ENCODE measurements at places on chromosomes 2 and 18.

GRCh38 chr2:132747046-132747445, 77.0 kb upstream of the LYPD1 start:
- no peak for DNase-seq

- DNase-seq = no peak
Measured at GRCh38 chr2:18396329-18397010, 164.0 kb downstream of the RDH14 start.

DNA sequence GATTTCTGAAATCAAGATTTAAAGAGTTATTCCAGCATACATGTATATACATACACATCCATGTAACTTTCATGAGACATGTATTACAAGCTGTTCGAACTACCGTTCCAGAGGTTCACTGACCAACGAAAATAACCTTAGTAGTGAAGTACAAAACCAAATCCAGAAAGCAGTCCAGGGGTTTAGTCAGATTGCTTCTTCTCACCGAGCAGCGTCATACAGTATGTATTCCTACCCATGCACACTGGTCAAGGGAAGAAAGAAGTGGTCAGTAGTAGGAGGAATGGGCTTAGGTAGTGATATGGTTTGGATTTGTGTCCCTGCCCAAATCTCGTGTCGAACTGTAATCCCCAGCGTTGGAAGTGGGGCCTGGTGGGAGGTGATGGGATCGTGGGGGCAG, 45.3 kb downstream of the E2F6 start:
- no peak for DNase-seq

GRCh38 chr2:9993488-9994165, 42.1 kb downstream of the GRHL1 start:
- no peak for DNase-seq

DNA sequence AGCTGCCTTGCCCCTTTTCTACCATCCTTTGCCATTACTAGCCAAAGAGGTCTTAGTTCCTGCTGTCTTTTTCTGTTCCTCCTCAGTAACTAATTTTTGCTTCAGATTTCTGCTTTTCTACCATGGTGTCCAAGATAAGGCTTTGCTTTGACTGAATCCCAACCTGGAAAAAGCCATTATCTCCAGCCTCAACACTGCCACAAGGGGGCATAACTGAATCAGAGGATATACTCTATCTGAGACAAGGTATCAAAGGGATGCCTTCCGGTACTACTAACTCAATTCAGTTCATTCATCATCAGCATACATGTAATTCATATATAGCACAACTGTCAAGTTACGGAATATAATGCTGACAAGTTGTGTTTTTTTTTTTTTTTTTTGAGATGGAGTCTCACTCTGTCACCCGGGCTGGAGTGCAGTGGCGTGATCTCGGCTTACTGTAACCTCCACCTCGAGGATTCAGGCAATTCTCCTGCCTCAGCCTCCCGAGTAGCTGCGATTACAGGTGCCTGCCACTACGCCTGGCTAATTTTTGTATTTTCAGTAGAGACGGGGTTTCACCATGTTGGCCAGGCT, 11.4 kb downstream of the OSGEPL1 start:
- peak; percentile 31 for DNase-seq

DNA sequence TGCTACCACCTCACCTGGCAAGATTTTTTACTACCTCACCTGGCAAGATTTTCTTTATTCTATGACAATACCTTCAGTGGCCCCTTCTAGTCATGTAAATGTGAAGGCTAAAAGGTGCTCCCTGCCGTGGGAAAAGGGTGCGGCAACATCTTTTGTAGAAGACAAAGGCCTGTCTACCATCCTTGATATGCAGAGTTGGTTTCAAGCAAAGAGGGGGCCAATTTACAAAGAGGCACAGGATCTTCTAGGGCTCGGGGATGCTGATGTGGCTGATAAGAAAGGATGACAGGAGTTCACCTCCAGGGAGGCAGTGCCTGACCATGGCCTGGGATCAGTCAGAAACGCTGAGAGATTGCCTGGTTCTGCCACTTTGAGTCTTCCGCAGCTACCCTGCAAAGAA, 165.4 kb upstream of the SLC1A4 start:
- DNase-seq = no peak

- no peak for DNase-seq
Measured at GRCh38 chr2:241064008-241064801, 37.9 kb downstream of the MTERF4 start.

GRCh38 chr2:238913931-238914647, 66.2 kb downstream of the TWIST2 start:
- no peak for DNase-seq

GRCh38 chr2:178263159-178263860, 69.0 kb downstream of the OSBPL6 start:
- DNase-seq = no peak

- DNase-seq = no peak
Measured at GRCh38 chr2:100391735-100392515, 25.5 kb downstream of the CHST10 start.

DNA sequence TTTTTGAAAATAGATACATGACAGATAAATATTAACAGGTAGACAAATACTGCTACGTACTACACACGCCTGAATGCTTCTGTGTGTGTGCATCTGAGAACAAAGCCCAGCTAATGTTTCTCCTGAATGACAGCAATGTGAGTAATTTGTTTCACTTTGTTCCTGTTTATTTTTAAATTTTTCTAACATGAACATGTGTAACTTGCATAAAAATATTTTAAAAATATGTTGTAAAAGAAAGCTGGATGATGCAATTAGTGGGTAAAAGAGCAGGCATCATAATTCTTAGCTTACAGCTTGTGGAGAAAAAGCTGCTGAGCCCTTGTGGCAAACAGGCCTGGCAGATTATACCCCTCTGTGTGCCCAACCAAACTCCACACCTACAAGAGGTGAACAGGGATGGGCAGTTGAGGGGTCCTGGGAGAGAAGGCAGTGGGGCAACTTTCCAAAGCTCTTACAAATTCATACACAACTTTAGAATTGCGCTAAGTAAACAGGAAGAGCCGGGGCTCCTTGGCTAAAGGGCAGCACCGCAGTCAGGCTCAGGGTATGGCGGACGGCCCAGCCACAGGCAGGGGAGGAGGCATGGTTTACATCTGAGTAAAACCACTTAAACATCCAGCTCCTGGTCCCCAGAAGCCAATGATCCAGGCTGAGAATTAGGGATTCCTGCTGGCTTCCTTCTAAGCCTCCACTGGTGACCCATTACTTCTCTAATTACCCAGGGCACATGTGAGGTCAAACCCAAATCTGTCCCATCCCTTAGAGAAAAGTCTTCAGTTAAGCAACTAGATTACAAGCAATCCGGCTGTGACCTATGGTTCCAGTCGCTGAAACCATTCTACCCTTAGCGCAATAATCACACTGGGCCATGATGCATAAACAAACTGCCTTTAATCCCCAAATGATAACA, 14.0 kb downstream of the PXDN start:
- DNase-seq = no peak

DNA sequence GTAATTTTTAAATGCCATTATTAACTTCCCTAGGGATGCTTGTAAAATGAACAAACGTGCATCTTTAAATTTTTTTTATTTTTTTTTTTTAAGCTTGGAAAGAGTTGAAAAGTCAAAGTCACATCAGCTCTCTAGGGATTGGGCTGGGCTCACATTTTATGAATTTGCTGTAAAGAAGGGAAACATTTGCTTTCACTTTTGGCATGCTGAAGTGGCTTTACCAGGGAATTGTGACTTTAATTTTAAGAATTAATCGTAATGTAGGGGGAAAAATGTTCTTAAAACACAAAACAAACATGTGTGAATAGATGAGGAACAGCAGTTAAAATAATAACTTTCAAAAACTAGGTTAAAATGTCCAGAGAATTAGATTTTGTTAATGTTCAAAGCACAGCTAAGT, 123.0 kb downstream of the AGAP1 start:
- DNase-seq = no peak

- DNase-seq = no peak
Measured at GRCh38 chr2:45759310-45759851, 107.9 kb downstream of the PRKCE start.

DNA sequence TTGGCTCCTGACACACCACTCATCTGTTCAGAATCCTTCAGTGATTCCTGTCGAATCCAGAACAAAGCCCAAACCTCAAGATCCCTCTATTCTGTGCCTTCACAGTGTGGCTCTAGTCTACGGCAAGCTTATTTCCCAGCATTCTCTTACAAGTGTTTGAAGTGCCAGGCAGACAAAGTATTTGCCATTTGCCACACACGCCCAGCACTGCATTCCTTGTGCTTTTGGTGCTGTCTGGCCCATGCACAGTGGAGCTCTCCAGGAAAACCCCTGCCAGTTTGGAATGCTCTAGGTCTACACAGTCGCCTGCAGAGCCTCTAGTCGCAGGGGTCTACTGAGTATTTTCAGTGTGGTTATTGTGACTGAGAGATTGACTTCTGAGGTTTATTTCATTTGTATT, 258.6 kb upstream of the RAB12 start:
- no peak for DNase-seq

GRCh38 chr18:68472701-68473295, 242.1 kb downstream of the TMX3 start:
- no peak for DNase-seq

GRCh38 chr2:82780050-82780449, 1679.0 kb downstream of the SUCLG1 start:
- no peak for DNase-seq

Data from AML-193 (cell line).